H4 (cell line): ENCODE measurements at places on chromosomes 7 and 10.
A peak's percentile ranks its signal among the peaks of the same experiment; 100 is the strongest.

GRCh38 chr10:15244635-15245197, 76.2 kb upstream of the NMT2 start:
- DNase-seq = no peak

- no peak for DNase-seq
These were observed 77.7 kb upstream of the GNA12 start for GRCh38 chr7:2921653-2922347.

DNA sequence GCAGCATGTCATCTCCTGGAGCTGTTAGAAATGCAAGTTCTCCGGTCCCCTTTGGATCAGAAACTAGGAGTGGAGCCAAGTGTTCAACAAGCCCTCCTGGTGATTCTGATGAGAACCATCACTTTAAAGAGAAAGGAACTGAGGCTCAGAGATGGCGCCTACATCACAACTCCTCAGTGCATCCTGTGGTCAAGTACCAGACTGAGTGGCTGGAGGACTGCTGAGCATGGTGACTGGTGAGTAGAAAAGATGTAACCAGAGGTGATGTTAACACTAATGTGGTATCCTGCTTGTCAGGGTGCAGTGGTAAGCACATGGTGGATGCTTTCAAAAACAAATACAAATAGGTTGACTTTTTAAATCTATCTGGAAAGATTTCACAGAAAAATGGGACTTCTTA, 3.5 kb upstream of the OIT3 start:
- no peak for DNase-seq

- DNase-seq = peak; percentile 25
These were observed 63.6 kb downstream of the GPR37 start for GRCh38 chr7:124701955-124702354.

- DNase-seq = no peak
These were observed 439.7 kb upstream of the IGFBP3 start for GRCh38 chr7:46360811-46361210.

DNA sequence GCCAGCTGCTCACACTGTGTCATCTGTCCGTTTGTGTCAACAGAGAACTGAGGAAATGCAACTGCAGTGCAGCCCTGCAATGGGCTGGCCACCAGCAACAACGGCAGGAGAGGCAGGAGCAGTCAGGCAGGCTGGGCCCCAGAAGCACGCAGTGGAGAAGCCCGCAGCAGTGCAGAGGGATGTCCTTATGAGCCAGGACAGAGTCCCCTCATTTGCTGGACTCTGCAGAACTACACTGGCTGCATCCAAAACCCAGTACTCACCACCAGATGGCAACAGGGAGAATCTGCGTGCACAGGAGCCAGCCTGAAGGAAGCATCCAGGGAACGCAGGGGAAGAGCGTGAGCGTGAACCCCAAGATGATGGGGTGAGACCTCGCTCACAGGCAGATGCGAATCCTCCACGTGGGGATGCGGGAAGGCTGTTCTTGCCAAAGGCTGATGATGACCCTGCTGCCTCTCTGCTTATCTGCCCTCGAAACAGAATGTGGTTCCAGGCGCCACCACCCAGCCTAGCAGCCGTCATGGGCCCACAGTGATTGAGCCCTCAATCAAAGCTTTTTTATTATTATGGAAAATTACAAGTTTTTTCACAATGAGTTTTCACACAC, 232.1 kb downstream of the PTPRN2 start:
- DNase-seq = peak; percentile 42

DNA sequence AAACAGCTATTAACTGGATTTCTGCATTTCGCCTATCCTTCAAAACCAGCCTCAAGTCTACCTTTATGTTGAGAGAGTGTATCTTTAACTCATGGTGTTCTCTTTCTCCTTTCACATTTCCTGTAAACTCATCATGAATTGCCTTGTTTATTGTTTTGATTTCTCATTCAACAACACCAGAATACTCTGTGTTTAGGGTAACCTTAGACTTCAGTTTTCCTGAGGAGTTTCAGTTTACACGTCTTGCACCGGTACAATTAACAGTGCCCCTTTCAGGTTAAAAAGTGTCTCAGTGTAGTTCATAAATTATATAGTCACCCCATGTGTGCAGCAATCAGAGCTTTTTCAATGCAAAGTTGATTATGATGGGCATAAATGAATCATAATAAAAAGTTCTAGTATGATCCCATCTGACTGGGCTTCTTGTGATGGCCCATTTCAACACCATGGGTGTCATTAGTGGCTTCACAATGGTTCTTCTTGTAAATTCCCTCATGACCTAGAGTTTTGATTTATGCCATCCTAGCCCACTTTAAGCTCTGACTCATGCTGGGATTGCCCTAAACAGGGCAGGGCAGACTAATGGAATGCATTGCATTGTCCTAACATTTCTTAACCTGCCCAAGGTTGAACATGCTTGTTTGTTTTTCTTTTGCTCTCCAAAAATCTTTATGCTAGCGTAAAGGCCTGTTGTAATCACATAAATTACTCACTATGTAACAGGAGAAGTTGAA, 22.0 kb downstream of the ITGB8 start:
- DNase-seq = peak; percentile 91

GRCh38 chr10:105844676-105845570, 1203.8 kb downstream of the SORCS3 start:
- no peak for DNase-seq

DNA sequence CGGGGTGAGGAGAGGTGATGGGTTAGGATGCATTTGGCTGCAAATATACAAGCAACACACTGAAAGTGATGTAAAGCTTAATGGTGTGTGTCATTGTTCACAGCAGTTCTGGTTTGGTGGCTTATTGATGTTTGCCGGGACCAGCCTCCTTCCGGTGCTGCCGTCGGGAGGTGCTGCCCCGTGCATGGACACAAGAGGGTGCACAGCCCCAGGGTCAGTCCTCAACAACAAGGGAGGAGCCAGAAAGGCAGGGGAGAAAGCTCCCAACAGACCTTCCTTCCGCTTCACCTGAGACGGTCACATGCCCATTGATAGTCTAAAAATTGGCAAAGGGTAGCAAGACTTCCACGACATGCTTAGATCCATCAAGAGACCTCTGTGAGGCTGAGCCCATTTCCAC, 9.5 kb downstream of the RNF32 start:
- no peak for DNase-seq

GRCh38 chr10:128901236-128901635, 565.8 kb upstream of the MGMT start:
- DNase-seq = no peak

DNA sequence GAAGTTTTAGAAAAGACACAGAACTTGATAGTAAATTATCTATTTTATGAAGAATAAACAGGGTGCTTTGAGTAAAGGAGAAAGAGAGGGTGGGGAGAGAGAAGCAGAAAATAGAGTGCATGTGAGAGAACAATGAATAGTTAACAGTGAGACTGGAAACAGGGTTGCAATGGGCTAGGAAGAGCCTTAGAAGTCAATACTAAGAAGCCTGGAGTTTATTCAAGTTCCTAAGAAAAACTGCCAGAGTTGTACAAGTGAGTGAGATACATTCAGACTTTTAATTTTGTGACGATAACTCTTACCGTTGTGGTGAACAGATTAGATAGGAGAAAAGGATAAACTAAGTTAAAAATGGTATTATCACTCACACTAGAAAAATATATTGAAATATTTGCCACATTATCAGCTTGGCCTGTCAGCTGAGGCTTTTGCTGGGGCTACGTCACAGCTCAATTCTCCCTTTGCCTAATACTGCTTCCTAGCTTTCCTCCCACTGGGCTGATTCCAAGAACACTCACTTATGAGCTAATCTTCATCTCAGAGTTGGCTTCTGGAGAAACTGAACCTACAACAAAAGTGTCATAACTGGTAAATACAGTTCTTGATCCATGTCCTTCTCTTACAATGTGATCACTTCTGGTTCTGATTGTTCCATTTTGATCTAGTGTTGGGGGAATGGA, 92.7 kb downstream of the SEMA3D start:
- DNase-seq = no peak

DNA sequence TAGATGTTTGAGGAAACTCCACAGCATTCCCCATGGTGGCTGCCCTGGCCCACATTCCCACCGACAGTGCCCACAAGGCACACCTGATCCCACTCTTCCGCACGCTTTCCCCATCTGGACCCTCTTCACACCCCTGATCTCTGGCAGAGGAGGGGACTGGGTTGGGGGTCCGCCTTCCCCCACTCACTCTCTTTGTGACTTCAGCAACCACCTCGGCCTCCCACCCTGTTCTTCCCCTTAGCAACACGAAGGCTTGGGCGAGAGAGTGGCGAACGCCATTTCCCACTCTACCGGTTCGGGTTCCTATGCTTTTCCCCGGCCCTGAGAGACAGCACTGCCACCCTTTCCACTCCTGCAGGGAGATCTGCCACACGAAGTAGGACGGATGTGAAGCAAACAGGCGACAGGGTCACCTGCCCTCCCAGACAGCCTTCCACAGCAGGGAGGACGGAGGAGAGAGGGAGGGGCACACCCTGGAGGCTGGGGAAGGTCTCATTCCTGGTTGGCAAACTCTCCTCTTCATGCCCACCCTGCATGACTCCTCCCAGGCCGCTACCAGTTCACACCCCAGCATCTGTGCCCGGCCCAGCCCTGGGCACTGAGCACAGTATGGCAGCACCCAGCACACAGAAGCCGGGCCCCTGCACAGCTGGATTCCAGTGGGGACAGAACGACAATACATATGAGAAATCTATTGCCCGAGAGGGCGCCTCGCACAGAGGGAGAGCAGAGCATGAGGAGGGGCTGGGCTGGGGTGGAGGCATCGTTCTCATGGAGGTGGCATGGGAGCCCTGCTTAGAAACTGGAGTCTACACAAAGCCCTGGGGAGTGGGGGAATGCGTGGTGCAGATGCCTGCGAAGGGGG, 93.5 kb downstream of the PAXIP1 start:
- no peak for DNase-seq

DNA sequence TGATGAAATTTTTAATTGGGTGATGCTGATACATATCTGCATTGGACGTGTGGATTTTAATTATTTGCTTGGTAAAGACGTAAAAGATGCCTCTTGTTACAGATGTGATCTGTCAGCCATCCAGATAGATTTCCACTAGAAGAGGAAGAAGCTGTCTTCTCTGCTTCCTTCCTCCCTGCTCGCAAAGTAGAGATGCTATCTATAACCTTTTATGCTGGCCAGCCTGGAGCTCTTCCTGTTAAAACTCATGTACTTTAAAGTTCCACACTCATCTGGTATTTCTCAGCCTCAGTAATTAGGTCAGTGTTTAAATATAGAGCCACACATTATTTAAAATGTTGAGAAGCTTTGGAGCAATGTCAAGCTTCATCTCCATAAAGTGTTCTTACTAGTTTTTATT, 51.2 kb upstream of the TMEM229A start:
- DNase-seq = no peak

- no peak for DNase-seq
These were observed 104.2 kb downstream of the CABCOCO1 start for GRCh38 chr10:61766927-61767326.

DNA sequence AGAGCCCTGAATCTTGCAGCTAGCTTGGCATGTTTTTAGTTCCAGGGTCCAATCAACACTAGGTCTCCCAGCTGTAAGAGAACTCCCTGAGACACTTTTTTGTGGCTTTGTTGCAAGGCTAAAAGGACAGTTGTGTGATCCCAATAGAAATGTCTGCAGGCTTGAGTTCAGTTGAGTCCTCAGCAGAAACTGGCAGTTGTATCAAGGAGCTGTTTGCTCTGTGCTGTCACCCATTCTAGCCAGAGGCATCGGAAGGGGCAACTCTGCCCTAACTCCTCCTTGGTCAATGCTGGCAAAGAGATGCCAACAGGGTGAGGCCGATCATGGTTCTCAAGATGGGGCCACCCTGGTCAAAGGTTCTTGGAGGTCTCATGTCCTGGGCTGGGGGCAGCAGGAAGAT, 224.1 kb downstream of the BUB3 start:
- no peak for DNase-seq

DNA sequence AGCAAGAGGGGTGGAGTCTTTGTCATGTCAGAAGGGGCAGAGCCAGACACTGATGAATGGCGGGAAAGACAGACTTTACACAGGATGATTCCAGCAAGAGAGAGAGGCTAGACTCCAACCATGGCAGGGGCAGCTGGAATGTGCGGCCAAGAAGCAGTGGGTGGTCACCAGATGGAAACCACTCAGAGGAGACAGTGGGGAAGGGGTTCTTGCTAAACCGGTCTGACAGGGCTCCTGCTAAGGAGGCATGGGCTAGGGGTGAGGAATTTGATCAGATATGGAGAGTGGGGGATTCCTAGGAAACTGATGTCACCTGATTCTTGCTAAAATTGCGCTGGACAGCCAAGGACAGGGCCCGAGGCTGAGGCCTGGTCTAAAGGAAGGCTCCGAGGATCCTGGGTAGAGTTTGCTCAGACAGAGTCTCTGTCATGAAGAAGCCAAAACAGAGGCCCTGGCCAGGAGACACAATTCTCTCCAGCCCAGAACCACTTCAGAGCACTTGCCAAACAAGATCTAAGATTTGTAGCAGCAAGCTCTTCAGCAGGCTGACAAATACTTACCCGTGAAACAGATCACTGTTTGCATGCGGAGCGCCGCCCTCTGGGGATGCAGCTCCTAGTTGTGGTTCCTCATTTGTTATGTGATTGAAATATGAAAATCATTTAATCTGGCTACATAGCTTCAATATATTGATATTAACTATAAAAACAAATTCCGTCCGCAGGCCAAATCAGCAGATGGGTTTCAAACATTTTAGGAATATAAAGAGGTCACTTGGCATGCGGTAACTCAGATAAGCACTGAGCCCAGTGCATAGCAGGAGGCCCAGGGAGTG, 377.0 kb downstream of the TCERG1L start:
- no peak for DNase-seq

- no peak for DNase-seq
These were observed 26.7 kb downstream of the TBC1D12 start for GRCh38 chr10:94428766-94429707.

GRCh38 chr7:24981171-24981951, 1.4 kb upstream of the OSBPL3 start:
- peak; percentile 39 for DNase-seq

DNA sequence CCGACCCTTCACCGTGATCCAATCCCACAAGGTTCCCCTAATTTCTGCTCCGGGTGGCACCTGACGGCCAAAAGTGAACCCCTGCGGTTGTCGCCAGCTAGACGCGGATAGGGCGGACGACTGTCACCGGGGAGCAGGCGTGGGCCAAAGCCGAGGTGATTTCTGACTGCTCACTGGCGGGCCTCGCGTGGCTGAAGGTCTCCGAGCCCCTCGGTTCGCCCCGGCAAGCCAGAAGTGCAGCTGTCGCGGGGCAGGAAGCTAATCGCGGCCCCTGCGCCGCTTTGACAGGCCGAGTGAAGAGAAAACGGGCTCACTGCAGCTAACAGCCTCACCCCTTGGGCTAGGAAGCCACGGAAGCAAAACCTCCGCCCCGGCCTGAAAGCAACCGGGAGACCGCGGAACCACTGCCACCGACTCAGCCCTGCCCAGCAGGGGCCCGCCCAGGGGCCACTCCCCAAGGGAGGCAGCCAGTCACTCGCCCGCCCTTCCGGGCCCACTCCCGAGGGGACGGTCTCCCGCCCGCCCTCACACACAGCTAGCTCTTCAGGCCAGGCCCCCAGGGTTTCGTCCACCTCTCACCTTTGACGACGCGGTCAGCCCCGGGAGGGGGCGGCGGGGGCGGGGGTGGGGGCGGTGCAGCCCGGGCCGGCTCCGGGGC, 469 bp downstream of the PPP3CB start:
- DNase-seq = peak; percentile 80

GRCh38 chr7:78396210-78396609, 597.6 kb downstream of the PHTF2 start:
- no peak for DNase-seq
